Bronchus fibroblast of lung (primary cell): ENCODE measurements at places on chromosomes 16 and 17. TPM values are rescaled to one million over a fixed set of nuclear protein-coding genes. Genes with fewer than 3 reads are reported as not detected.

ZSCAN32 gene
- total RNA-seq, result 8.1 and 8.9 TPM in 2 replicates

KRTAP9-8 gene
- not detected in 2 replicates for total RNA-seq

ZNF652 gene
- total RNA-seq, result 4.8 and 4.9 TPM in 2 replicates

OR4D1 gene
- total RNA-seq, result not detected in 2 replicates

CALB2 gene
- under 0.01 TPM in 1 of 2 replicates, not detected in the other for total RNA-seq

RPRML gene
- not detected in 2 replicates for total RNA-seq

TOX3 gene
- not detected in 2 replicates for total RNA-seq

TMC7 gene
- total RNA-seq, result 0.15 and 0.34 TPM in 2 replicates

NPTX1 gene
- total RNA-seq, result 1.6 and 2.2 TPM in 2 replicates

GPT2 gene
- 24.2 and 27.1 TPM in 2 replicates for total RNA-seq

MT1H gene
- total RNA-seq, result not detected in 2 replicates

MILR1 gene
- 7.3 and 9.2 TPM in 2 replicates for total RNA-seq

CD300A gene
- not detected in 2 replicates for total RNA-seq

CASKIN1 gene
- total RNA-seq, result under 0.01 TPM in 1 of 2 replicates, not detected in the other

C16orf96 gene
- total RNA-seq, result under 0.01 and 0.17 TPM in 2 replicates

KRT39 gene
- total RNA-seq, result not detected in 2 replicates

JUP gene
- total RNA-seq, result 31.1 and 32.8 TPM in 2 replicates

ICAM2 gene
- total RNA-seq, result 1.3 and 1.8 TPM in 2 replicates

KATNIP gene
- total RNA-seq, result 10.6 and 11.7 TPM in 2 replicates

HGS gene
- 101 and 102 TPM in 2 replicates for total RNA-seq

VAT1 gene
- total RNA-seq, result 189 and 196 TPM in 2 replicates

C1QBP gene
- 266 and 295 TPM in 2 replicates for total RNA-seq

TLCD3B gene
- 0.15 and 0.34 TPM in 2 replicates for total RNA-seq

WNT9B gene
- not detected in 2 replicates for total RNA-seq

MAFG gene
- total RNA-seq, result 6.5 and 6.6 TPM in 2 replicates

AGRP gene
- total RNA-seq, result not detected in 2 replicates

NLRC5 gene
- 3.4 and 4.5 TPM in 2 replicates for total RNA-seq

ZNF750 gene
- total RNA-seq, result not detected in 2 replicates

SNAI3 gene
- under 0.01 and 0.45 TPM in 2 replicates for total RNA-seq

HOXB1 gene
- not detected in 2 replicates for total RNA-seq

GPR139 gene
- total RNA-seq, result not detected in 2 replicates

IL32 gene
- total RNA-seq, result 24.1 and 25.2 TPM in 2 replicates

SLC22A31 gene
- total RNA-seq, result 0.45 and 1.7 TPM in 2 replicates

TP53TG3B gene
- not detected in 2 replicates for total RNA-seq

ACTG1 gene
- total RNA-seq, result 10,312 and 10,388 TPM in 2 replicates

DNAI2 gene
- total RNA-seq, result not detected in 2 replicates

TBC1D3B gene
- total RNA-seq, result not detected in 2 replicates

KRTAP16-1 gene
- total RNA-seq, result not detected in 2 replicates

HID1 gene
- total RNA-seq, result 0.45 and 0.67 TPM in 2 replicates

ABCC6 gene
- total RNA-seq, result 0.30 TPM in 1 of 2 replicates, not detected in the other

TBC1D3 gene
- total RNA-seq, result not detected in 2 replicates

DLX3 gene
- not detected in 2 replicates for total RNA-seq

SHCBP1 gene
- 27.8 and 29.9 TPM in 2 replicates for total RNA-seq

TEX14 gene
- not detected in 2 replicates for total RNA-seq

HNF1B gene
- not detected in 2 replicates for total RNA-seq

PMFBP1 gene
- 0.17 and 0.45 TPM in 2 replicates for total RNA-seq

FBXW10 gene
- total RNA-seq, result not detected in 2 replicates
